ENCODE measurements at places on chromosomes 3 and 15.

DNA sequence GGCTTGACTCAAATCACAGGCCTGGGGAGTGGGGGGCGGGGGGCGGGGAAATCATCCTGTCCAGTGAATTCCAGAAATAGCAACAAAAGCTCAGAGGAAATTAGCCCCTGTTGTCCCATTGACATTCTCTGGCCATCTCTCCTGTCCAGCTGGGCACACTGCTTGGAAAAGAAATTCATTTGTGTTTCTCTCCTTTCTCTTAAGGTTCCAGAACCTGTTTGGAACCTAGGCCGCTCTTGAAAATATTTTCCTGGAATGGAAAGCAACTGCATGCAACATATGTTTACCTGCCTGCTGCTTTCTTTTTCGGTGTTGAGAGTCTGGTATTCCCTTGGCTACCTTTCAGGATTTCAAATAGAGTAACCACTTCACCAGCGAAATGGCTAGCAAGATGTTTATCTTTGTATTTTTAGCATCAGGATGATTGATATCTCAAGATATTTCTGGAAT, 169.0 kb downstream of the GHSR start:
- peak; percentile 86 for DNase-seq

- DNase-seq = no peak
Measured at GRCh38 chr3:146072824-146073223, 88.2 kb downstream of the PLOD2 start.

DNA sequence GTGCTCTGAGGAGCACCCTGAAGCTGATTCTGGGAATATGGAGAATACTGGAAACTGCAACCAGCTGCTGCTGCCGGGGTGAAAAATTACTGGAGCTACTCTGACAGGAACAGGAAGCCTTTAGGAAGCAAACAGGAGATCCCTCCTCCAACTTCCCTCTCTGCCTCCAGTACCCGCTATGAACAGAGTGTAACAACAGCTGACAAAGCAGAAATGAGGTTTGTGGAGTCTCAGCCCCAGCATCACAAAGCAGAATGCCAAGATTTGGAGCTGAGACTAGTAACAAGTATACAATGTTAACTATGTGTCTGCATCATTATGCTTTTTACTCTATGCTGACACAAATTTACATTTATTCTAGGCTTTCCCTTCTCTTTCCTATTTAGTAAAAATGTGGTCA, 22.7 kb upstream of the PIAS1 start:
- no peak for DNase-seq

DNA sequence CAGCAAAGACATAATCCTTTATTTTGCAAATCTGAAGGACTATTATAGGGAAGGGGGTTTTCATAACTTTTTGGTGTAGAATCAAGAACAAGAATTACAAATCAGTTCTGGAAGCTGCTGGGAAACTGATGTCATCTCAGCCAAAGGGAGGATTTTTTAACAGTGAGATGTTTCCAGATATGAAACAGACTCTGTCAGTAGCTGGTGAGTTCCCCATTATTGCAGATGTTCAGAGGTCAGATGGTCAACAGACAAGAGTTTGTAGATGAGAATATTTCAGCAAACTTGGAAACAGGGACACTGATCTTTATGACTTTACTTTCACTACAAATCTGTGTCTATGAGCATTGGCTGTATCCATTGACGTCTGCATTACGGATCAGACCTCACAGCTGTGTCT, 71.9 kb upstream of the LPP start:
- no peak for DNase-seq

DNA sequence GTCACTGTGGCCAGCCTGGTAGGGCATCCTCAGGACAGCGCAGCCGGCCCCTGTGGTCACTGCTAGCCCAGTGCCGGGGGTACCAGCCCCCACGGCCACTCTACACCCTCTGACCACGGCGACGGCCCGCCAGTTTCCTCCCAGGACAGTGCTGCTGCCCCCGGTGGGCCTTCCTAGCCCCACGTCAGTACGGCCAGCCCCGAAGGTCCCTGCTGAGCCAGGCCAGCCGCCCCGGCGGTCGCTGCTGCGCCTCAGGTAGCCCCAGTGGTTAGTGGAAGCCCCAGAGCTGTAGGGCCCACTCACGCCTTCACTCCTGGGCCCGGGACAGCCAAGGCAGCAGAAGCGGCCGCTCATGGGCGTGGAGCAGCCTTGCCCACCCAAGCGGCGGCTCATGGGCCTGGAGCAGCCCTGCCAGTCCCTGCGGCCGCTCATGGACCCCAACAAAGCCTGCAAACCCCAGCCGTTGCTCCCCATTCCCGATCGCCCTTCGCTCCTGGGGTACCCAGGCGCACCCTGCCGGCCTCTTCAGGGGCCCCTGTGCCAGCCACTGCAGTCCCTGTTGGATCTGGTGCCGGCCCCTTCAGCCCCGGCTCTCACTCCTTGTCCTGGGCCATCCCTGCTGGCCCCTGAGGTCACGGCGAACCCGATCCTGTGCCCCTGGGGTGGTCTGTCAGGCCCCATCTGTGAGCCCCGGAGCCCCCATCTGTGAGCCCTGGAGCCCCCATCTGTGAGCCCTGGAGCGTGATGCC, 9.5 kb upstream of the ROPN1B start:
- DNase-seq = no peak

DNA sequence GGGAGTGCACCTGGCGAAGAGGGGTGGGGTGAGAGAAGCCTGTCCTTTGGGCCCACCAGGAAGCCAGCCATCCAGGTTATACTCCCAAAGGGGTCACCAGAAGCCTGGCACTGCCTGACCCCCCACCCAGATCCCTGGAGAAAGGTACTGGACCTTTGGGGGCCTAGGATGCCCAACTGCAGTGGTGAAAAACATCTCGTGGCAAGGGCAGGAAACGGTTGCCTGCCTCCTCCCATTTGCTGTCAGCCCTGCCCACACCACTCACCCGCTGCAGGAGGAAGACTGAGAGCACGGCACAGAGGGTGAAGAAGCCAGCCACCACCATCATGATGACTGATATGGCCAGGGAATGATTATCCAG, 2.2 kb upstream of the ULK3 start:
- no peak for DNase-seq
